WERI-Rb-1 (cell line): ENCODE measurements at places on chromosomes 7 and 10.

DNA sequence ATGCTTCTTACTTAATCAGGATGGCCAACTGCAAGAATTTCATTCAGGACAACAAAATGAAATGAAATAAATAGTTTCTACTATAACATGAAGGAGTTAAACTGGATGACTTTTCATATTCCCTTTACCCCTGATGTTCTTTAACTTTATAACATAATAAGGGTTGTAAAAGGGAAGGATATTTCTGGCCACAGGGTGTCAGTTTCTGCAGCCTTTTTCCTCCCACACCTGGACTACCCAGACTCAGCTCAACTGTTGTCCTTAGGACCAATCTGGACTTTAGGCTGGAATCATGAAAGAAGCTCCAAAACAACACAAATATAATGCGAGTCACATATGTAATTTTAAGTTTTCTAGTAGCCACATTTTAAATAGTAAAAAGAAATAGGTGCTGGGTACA lies 43.4 kb downstream of the PRPS1L1 start:
- no peak for DNase-seq

GRCh38 chr7:29896685-29897411 lies 90.5 kb downstream of the WIPF3 start:
- DNase-seq, result no peak

DNA sequence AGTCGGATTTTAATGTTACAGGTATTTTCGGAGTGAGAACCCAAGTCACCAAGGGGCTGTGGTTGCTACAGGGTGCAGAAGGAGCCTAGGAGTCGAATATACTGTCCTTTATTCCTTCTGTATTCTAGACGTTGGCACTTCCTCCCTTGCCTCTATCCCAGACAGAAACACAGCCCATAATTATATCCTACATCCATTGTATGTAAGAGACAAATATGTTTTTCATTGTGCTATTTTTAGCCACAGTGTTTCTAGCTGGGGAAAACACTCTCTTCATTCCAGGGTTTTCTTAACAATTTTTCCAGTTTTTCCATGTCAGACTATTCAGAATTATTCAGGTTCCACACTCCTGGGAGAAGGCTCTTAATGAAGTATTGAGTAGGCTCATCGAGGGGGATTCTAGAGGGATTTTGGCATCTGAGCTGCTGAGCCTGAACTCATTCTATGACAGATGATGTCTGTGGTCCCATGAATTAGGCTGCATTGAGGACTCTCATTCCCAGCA lies 32.6 kb downstream of the KIAA1217 start:
- no peak for DNase-seq

DNA sequence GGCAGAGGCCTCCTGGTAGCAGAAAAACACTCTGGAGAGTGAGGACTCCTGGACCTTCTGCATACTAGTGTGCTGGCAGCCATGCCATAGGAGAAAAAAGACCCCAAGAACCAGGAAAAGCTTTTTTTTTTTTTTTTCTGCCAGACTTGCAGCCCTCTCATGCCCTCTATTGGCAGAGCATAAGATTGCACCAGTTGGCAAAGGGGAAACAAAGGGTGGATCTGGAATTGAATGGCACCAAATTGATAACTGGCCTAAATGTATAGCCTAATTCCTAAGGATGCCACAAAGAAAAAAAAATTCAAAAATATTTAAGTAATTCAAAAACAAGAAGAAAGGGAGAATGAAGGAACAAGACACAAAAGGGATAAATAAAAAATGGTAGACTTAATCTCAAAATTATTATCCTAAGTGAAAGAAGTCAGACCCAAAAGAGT lies 112.5 kb upstream of the GHITM start:
- DNase-seq, result peak; percentile 35

DNA sequence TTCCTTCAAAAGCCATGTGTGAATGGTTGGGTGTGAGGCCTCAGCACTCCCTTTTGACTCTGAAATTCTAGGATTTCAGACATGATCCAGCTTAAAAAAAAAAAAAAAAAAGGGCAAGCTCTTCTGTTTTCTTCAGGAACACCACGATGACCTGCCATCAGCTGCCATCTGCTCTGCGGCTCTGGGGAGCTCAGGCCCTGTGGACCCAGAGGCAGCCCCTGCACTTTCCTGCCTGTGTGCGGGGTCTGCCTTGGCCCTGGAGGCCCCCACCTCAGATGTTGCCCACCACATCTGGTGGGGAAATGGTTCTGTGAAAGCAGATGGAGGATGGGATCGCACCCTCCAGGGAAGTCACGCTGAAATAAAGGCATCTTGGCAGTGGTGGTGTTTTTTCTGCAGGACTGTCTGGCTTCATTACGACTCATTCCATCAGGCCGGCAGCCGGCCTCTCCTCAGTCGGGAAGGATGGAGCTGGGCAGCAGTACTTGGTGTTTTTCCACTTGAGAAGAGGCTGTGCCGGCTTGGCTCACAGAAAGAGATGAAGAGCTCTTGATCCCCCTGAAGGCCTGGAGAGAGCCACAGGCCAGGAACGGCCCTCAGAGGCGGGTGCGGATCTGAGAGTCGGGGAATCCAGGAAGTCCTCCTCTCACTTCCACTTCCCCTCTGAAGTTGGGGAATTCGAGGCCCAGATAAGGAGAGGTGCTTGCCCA lies 66.1 kb upstream of the AQP1 start:
- DNase-seq, result no peak

GRCh38 chr10:855079-855478 lies 76.4 kb downstream of the LARP4B start:
- no peak for DNase-seq

- DNase-seq, result no peak
These were observed 38.8 kb upstream of the ZNF365 start for GRCh38 chr10:62335326-62335725.

- DNase-seq, result no peak
These were observed 194.7 kb upstream of the SEMA3A start for GRCh38 chr7:84389242-84389641.

GRCh38 chr7:116231949-116232348 lies 21.6 kb downstream of the TES start:
- no peak for DNase-seq

DNA sequence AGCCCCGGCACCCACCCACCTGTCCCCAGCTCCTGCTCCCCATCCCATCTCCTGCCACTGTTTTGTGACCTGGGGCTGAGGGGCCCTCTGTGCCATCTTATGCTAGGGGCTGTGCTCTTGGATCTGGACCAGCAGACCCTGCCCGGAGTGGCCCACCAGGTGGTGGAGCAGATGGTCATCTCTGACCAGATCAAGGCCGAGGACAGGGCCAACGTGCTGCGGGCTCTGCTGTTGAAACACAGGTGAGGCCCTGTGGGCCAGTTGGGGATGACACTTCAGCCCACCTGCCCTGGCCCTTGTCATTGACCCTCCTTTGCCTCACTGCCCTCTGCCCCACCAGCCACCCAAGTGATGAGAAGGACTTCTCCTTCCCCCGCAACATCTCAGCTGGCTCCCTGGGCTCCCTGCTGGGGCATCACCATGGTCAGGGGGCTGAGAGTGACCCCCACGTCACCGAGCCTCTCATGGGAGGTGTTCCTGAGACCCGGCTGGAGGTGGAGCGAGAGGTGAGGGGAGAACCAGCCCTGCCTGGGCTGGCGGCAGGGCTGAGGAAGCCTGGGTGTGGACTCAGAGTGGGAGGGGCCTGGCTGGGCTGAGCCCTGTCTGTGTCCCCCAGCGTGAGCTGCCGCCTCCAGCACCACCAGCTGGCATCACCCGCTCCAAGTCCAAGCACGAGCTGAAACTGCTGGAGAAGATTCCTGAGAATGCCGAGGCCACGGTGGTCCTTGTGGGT lies 10.6 kb downstream of the FASTK start:
- no peak for DNase-seq

DNA sequence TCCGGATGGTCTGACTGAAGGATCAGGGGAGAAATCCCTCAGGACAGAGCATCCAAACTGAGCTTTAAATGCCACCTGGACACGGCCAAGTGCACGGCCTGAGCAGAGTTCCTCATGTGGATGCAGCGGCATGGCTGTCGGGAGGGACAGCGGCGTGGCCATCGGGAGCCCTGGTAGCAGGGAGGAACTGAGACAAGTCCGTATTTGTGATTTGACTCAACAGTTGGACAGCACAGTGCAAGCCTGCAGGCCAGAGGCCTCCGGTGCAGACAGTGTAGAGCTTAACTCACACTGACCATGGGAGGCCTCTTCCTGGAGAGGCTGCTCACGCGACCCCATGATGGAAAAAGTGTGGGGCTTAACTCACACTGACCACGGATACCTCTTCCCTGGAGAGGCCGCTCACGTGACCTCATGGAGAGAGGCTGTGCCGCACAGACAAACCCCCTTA lies 207.4 kb downstream of the DIP2C start:
- DNase-seq, result no peak

- DNase-seq, result no peak
These were observed 161.0 kb downstream of the ST7 start for GRCh38 chr7:117114272-117114671.

GRCh38 chr10:130747356-130747755 lies 564.2 kb downstream of the TCERG1L start:
- no peak for DNase-seq

DNA sequence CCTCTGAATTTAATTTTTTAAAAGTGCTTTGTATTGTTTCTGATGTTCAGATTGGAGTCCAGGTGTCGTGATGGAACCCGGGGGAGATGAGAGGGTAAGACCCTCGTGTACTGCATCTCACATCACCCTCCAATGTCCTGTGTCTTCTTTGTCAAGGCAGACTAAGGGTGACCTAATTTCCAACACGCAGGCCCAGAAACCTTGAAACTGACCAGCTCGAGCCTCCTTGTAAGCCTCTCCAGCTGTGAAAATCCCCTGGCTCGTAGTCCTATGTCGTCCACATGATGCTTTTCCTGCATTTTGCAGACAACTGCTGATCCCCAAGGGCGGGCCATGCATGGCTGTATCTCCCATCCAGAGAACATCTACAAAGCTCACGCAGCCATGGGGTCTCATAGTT lies 220.2 kb downstream of the ARHGAP12 start:
- peak; percentile 43 for DNase-seq

GRCh38 chr10:116691635-116692034 lies 50.7 kb downstream of the HSPA12A start:
- DNase-seq, result no peak

GRCh38 chr7:135247746-135248471 lies 14.3 kb downstream of the STRA8 start:
- DNase-seq, result no peak

DNA sequence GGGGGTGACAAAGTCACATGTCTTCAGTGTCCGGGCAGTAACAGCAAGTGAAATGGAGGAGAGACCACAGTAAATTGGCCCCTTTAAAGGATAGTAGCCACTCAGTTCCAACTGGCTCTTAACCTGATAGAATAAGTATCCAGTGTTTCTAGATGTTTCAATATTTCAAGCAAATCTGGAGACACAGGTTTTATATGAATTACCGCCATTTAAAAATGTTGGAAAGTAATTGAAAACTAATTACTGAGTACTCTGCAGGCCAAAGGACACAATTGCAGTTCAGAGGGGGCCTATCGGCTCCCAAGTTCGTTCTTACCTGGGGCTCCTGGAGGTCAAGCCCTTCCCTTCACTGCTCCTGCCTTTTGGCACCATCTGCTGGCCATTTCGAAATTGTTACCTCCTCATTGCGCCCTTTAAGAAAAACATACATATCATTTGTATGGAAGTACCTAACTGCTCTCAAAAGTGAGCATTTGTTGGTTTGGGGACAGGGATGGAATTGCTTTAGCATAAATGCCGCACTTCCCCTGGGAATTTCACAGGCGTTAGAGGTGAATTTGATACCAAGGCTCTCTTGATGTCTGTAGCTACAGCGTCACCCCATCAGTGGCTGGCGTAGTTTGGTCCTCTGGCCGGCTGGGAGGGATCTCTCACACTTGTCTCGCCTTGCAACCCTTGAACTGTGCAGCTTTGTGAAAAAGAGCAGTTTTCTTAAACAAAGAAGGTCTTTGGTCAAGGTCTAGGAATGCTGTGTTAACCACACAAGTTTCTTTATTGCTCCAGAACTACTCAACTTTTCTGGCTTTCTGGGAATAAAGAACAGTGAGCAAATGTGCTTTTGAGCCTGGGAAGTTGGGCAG lies 220.0 kb downstream of the ARHGAP21 start:
- peak; percentile 43 for DNase-seq

- no peak for DNase-seq
These were observed 1.7 kb upstream of the KCNH2 start for GRCh38 chr7:150979713-150980390.

DNA sequence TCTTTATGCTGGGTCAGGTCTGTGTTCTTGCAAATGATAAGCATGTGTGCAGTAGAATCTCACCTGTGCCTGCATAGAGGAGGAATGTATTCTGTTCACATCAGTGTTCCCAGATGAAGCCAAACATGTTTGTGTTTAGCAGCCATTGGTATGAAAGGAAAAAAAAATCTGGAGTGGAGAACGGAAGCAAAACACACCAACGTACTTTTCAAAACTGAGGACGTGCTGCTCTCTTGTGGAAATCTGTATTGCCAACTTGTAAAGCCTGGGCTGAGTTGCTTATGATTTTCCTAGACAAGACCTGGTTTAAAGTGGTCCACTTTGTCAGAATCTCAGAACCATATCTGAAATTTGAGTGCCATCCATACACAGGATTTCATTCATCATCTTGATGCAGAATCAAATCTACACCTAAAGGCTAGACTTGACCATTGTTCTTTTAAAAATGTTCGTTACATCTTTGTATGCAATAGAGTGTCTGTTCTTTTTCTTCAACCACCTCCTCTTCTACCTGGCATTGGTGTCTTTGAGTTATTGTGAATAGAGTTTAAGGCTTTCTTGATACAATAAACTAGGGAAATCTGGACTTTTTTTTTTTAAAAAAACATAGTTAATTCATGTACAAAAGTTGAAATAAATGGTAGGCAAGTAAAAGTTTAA lies 367.7 kb downstream of the PHF14 start:
- peak; percentile 23 for DNase-seq

- no peak for DNase-seq
These were observed 84.9 kb upstream of the ADRB1 start for GRCh38 chr10:113958631-113959382.

- no peak for DNase-seq
These were observed 9.8 kb upstream of the LRRC61 start for GRCh38 chr7:150313367-150313809.

- DNase-seq, result no peak
These were observed 33.5 kb downstream of the HTRA1 start for GRCh38 chr10:122494833-122495232.

DNA sequence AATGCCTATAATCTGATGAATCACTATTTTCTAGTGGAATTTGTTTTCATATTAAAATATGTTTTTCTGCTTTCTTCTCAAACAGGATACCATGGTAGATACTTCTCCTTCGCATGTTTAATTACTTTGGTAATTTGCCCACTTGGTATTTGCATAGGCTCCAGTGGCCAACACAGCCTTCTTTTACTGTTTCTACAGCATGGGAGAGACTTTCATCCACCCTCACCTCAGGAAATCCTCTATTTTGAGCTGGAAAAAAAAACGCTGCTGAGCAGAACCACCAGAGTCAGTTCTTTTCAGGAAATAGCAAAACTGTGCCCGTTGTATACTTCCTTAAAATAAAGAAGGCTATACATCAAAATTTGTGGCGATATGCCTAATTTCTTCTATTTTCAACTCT lies 213.3 kb downstream of the MDFIC start:
- no peak for DNase-seq

DNA sequence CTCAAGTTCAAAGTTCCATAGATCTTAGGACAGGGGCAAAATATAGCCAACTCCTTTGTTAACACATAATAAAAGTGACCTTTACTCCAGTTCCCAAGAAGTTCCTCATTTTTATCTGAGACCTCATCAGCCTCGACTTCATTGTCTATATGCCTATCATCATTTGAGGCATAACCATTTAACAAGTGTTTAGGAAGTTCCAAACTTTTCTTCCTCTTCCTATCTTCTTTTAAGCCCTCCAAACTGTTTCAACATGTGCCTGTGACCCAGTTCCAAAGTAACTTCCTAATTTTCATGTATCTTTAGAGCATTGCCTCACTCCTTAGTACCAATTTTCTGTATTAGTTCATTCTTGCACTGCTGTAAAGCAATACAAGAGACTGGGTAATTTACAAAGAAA lies 569.1 kb downstream of the ANKRD7 start:
- DNase-seq, result no peak
